NCI-H2081 treated with DMSO at 0.1 percent for 48 hours (cell line): ENCODE measurements at places on chromosomes 12 and 14.
A peak's percentile ranks its signal among the peaks of the same experiment; 100 is the strongest.

DNA sequence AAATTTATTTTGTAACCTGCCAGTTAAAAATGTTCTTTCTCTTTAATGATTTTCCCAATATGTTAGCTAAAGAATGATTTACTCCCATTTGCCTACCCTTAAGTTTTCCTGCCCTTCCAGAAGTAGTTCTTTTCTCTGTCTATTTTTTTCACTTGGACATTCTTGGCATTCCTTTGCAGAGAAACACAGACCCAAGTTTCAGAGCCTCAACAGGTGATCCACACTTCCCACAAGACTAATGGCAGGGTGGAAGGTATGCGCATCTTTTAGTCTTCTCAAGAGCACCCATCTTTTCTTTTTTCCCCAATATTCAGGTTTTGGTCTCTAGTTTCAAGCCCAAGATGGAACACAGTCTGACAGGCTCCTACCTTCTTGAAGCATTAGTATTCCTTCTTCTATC lies 420.7 kb downstream of the ADAMTS20 start:
- no peak for DNase-seq

DNA sequence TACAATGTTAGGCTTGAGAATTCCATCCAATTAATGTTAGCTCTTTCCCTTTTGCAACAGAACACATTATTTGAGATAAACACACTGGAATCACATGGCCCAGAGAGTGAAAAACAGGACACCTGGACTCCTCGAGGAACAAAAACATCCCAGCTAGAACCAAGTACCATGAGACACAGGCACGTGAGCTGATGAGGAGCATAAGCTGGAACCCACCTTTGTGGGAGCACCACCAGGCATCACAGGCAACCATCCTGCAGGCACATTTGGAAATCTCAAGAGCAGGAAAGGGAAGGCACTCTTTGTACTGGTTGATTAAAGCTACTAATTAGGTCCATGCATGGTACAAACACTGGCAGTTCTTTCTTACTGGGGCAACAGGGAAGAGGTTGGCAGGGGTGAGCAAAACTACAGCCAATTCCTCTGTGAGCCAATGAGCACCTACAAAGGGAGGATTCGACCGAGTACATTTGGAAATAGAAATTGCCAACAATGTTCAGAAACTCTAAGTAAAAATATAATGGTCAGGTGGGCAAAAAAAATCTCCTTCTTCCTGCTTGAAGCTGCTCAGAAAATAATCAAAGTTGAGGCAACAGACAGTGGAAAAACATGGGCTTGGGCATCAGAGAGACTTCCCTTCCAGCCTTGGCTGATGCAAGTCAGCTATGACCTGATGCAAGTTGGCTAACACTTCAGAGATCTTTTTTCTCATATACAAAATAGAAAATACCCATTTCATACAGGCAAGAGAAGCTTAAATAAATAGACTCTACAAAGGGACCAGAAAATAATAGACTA lies 216.7 kb downstream of the NUAK1 start:
- no peak for DNase-seq

DNA sequence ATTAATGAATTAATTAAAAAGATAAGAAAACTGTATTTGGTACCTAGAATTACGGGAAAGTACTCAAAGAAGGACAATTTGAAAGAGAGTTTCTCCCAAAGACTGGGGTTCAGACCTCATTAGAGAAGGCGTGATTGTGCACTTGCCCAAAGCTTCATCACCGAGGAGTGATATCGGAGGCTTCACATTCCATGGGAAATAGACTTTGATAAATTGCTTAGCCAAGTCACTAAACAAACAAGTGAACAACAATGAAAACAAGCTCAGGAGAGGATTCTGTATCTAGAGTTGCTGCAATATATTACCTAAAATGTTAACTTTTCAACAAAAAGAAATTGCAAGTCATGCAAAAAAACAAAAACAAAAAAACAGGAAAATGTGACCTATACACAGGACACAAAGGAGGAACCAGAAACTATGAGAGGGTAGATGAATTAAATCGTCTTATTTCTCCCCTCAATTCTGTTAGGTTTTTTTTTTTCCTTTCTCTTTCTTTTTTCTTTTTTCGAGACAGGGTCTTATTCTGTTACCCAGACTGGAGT lies 3.4 kb downstream of the SPATA7 start:
- DNase-seq = no peak

- DNase-seq = no peak
Measured at GRCh38 chr14:94066089-94066676, 14.8 kb downstream of the DDX24 start.

DNA sequence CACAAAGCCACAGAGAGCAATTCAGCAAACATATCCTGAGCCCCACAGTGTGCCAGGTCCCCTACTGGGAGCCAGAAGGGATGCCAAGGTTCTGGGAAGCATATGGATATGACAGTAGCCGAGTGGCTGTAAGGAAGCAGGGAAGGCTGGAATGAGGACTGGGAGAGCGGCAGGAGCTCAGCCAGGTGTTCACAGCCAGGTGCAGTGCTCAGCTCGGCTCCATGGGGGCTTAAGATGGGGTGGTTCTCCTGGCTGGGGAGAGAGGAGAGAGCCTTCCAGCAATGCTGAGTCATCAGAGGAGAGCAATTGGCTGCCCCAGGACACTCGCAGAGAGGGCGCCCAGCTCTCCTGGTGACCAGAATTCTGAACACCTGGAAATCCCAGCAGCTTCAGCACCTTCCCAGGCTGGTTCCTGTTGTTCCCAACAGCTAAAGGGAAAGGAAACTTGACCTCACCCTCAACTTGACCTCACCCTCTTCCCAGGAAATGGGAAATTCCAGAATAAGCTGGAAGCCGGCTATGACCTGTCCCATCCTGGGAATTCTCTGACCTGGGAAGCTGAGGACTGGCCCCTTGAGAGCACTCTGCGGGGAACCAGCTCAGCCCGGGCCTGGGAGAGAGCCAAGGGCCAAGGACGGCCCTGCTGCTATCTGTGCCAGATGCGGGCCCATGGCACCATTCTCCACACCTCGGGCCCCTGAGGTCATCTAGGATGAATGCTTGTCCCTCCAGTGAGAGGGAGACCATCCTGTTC lies 34.6 kb downstream of the SLC6A12 start:
- peak; percentile 82 for DNase-seq

GRCh38 chr14:75476274-75476995 lies 45.8 kb upstream of the BATF start:
- DNase-seq = peak; percentile 43

- no peak for DNase-seq
Measured at GRCh38 chr12:87266305-87266704, 762.9 kb downstream of the C12orf50 start.

- DNase-seq = no peak
Measured at GRCh38 chr12:11759899-11760298, 110.4 kb downstream of the ETV6 start.

DNA sequence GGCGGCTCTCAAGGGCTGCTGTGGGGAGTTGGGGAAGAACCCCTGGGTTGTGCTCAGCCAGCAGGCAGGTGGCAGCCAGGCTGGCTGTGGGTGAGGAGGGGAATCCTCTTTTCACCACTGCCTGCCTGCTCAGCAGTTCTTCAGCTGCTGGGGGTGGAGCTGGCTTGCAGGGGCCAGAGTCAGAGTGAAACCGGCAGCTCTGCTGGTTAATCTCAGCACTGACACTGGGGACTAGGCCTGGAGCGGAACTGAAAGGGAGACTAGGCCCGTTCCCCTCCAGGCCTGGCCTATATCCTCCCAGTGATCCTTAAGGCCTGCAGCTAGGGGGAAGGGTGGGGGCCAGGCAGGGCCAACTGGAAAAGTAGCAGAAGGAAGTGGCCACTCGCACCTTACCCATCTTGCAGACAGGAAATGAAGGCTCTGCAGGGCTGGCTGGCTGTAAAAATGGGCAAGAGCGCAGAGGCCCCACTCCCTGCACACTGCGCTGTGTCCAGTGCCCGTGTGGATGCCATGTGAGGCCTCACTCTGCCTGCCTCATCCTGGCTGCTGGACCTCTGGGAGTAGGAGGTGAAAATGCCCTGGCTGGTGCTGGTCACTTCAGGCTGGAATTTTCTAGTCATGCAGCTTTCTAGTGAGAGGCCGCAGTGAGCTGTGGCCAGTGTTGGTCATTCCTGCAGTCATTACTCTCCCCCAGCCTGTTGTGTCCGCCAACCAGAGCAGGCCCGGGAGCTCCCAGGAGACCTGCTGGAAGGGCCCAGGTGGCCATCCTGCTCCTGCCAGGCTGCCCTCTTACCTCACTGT lies 39.4 kb downstream of the SH2B3 start:
- DNase-seq = no peak

- DNase-seq = no peak
Measured at GRCh38 chr12:77795699-77796098, 35.0 kb upstream of the NAV3 start.

GRCh38 chr12:9731393-9731792 lies 1.5 kb downstream of the CLECL1 start:
- no peak for DNase-seq
